ENCODE measurements at places on chromosomes 6 and 20. TPM values are rescaled to one million over a fixed set of nuclear protein-coding genes. Genes with fewer than 3 reads are reported as not detected.

The SMLR1 gene
- not detected for total RNA-seq

The TNFRSF21 gene
- total RNA-seq = 22.5 TPM

- DNase-seq = peak; percentile 6
Observed at GRCh38 chr6:82040405-82041221, 206.9 kb downstream of the IBTK start.

- DNase-seq = no peak
Observed at GRCh38 chr20:49505518-49505917, 23.1 kb upstream of the KCNB1 start.

DNA sequence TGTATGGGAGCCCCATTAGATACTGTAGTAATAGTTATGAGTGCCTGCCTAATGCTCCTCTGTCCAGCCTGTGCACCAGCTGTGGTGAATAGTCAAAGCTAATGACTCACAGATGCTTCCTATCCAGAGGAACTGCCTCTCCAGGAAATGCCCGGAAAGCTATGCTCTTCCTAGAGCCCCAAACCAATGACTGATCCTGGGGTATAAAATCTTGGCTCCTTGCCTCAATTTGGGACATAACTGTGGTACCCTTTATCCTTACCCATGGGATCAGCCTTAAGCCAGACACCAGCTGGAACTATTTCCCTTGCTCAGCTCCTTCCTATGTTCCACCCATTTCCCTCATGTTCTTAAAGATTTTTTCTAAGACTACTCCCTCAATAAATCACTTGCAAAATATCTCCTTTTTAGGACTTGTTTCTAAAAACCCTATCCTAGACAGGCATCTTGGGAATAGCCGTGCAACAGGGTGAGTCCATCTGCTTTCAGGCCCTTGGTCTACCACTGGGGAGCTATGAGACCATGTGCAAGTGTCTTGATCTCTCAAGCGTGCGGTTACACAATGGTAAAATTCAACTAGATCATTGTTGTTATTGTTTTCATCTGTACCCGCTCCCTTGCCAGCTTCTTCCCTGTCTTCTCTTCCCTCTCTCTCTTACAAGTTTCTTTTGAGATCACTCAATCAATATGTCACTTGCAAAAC lies 283.7 kb downstream of the BTBD3 start:
- no peak for DNase-seq

- no peak for DNase-seq
Observed at GRCh38 chr6:72032086-72032485, 145.7 kb downstream of the RIMS1 start.

- DNase-seq = no peak
Observed at GRCh38 chr6:166839569-166839968, 116.8 kb downstream of the RNASET2 start.

DNA sequence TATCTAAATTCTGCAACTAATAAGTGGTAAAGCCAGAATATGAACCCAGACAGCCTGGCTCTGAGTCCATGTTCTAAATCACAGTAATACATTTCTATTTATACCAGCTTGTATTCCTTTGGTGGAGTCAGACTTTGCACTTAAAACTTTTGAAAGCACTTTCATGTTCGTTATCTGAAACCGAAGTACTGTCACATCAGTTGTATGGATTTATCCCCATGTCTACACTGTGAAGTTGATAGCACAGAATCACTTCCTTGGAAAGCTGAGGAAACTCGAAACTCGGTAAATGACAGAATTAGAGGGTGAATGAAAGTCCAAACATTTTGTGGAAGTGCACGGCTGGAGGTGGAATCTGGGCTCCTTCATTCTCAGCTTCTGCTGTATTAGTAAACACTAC lies 28.3 kb upstream of the CTAGE9 start:
- DNase-seq = no peak

- DNase-seq = no peak
Observed at GRCh38 chr6:15462717-15463525, 199.9 kb downstream of the DTNBP1 start.

Measured in prostate gland (tissue), 2 donors.